ENCODE measurements at places on chromosomes 2 and 18.

DNA sequence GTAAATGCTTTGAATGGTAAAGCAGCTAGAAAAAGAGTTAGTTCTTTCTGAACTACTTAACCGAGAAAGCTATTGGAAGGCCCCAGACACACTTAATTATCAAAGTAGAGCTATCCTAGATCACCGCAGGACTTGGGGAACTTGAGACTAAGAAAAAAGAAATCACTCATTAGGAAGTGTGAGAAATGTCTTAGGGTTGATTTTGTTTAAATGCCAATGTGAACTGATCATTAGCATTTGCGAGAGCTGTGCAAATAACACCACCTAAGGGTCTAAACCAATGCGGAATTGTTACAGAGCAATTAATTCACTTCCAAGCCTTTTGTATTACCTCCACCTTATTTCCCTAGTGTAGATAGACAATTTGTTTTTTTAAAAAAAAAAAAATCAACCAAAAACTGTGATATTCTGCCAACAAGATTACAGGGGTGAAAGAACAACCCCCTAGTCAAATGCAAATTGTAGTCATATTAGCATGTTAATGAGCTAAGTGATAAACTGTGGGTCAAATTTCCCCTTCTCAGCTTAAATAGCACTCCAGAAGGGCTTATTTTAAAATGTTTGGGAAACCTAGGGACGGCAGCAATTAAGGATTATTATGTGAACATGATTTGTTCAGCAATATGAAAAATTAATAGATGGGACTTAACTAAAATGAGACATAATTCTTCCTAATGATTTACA is 246.2 kb upstream of the STON1 start:
- no peak for DNase-seq

DNA sequence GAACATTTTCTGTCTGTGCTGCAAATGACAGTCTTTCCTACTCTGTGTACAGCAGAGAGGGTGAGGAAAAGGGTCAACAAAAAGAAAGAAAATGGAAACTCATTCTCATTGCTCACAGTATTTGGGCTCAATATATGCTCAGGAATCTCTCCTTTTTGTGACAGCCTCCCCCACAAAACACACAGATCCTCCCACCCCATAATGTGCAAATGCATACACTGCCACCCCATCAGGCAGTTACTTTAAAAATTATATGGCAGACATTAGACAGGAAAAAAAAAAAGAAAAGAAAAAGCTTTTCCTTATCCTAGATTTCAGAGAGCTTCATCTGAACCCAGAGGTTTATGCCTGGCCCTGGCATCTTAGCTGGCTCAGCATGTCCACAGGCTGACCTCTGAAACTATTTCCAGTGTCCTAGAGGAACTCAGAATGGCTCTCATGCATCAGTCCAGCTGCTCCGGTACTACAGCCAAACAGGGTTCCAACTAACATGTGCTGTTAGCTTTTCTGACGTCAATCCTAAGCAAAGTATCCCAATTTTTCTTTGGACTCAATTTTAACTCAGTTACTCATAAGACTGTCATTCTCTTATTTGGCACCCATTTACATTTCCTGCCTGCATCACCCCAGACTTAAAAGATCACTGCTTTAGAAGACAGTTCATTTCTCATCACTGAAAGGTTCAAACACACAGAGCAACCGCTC is 105.9 kb downstream of the RBMS1 start:
- DNase-seq: peak; percentile 61

- DNase-seq: no peak
These were observed 176.2 kb downstream of the CALCRL start for GRCh38 chr2:187271825-187272224.

- DNase-seq: no peak
These were observed 8.9 kb upstream of the PGAP1 start for GRCh38 chr2:196935432-196935831.

- no peak for DNase-seq
These were observed 9.3 kb downstream of the XRCC5 start for GRCh38 chr2:216118474-216118873.

GRCh38 chr2:191889931-191890330 is 43.0 kb upstream of the CAVIN2 start:
- DNase-seq: no peak

DNA sequence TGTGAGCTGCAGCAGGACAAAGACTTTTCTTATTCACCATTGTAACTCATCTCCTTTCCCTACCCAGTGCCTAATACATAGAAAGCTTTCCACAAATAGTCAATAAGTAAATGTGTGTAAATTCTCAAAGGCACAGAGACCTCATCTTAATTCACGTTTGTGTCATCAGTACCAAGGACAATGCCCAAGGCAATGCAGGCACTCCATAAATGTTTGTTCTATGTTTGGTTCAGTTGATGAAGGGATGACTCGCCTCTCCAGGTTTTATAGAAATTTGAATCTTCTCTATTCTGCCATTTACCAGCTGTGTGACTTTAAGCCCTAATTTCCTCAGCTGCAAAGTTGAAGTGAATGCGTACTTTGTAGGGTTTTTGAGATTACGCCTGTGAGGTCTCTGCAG is 2.1 kb upstream of the MOGAT1 start:
- peak; percentile 23 for DNase-seq

GRCh38 chr2:150137338-150138069 is 350.0 kb downstream of the RND3 start:
- peak; percentile 84 for DNase-seq

GRCh38 chr2:63842149-63843061 is 709 bp downstream of the UGP2 start:
- DNase-seq: peak; percentile 70

DNA sequence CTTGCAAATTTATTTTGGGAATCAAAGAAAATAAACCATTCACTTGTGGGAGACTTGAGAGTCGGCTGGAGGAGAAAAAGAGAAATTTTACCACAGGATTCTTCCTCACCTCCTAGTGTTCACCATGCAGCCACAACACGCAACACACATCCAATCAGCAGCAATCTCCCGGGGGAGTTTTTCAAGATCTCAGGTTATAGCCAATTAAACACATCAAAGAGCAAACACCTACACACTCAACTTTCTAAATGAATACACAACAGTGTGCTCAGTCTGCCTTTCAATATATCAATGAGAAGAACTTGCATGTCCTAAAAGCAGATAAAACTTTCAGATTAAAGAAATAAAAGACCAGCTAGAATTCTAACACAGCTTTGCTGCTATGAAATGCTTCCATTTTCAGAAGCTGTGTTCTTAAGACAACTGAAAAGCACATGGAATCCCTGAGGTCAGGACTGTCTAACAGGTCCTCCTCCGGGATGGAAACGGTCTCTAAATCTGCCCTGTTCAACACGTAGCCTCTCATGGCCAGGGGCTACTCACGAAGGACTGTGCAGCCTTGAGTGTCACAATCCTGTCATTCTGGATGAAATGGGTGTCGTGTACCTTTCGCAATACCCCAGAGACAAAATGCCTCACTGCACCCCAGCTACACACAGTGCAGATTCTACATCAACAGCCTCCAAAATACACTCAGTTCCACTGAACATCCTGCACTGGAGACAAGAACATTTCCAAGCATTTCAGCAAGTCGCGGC is 84.2 kb downstream of the ZNF516 start:
- DNase-seq: no peak

DNA sequence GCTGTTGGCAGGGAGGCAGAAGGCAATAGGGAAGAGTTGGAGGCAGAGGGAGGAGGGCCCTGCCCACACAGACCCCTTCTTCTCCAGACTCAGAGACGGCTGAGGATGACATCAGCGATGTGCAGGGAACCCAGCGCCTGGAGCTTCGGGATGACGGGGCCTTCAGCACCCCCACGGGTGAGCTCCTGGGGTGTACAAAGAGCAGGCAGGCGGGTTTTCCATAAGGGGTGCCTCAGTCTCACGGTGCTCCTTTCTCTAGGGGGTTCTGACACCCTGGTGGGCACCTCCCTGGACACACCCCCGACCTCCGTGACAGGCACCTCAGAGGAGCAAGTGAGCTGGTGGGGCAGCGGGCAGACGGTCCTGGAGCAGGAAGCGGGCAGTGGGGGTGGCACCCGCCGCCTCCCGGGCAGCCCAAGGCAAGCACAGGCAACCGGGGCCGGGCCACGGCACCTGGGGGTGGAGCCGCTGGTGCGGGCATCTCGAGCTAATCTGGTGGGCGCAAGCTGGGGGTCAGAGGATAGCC is 10.0 kb downstream of the SPEG start:
- DNase-seq: no peak

DNA sequence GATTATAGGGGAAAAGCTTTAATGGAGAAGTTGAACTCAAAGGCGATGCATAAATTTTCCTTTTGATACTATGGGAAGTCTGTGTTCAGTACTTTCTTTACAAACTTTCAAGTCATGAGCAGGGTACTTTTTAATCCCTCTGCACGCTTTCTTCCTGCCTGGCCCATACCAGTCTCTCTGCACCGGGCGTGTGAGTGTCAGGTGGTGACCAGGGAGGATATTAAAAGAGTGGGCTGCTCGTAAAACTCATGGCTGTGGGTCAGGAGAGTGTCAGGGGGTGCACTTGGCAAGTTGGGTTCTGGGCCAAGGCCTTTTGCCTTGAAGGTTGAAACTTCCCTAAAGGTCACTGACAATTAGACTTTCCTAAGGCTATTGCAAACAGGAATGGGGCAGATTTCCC is 367.8 kb downstream of the GPD2 start:
- DNase-seq: no peak

GRCh38 chr2:236577481-236578410 is 8.1 kb downstream of the ACKR3 start:
- no peak for DNase-seq

DNA sequence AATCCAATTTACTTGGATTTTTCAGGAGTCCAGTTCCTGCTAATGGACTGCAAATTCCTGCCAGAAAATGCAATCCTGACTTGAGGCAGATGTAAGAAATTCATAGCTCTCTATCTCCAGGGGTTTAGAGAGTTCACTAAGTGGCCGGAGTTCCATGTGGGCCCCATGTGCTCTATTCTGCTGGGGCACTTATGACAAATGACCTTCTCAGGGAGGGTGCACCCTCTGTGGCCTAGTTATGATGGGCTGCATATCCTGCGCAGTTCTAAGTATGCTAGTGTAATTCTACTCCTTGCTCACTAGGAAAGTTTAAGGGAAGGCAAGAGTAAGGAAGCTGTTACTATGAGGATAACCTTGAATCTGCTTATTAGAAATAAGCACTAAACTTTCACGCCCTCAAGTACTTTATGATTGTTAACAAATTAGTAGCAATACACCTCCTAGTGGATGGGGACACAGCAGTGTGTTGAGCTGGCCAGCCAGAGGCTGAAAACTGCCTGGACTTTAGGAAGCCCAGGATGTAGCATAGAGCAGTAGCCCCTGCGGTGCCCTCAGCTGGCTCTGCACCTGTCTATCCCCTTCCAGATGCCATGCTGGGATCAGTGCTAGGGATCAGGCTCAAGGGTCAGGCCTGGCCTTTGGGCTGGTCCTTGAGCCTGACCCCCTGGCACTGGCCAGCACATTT is 14.4 kb downstream of the SMYD1 start:
- DNase-seq: no peak

GRCh38 chr2:195649629-195650190 is 7.3 kb upstream of the SLC39A10 start:
- no peak for DNase-seq

GRCh38 chr18:43158381-43158780 is 42.9 kb upstream of the RIT2 start:
- no peak for DNase-seq

DNA sequence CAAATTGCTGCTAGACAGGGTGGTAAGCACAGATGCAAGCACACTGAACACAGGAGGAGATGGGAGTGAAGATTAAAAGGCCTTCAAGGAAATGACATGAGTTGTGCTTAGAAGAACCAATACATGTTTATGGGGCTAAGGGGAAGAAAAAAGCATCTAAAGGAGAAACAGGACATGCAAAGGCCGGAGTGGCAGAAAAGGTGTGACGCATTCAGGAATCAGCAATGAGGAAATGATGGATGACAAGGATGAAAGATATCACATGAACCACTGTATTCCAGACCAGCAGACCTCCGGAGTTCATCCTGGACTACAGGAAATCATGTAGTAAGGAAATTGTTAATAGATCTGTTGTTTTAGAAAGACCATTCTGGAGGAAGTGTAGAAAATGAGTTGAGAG is 42.8 kb downstream of the PPP4R1 start:
- DNase-seq: no peak

- DNase-seq: no peak
These were observed 13.3 kb upstream of the IAH1 start for GRCh38 chr2:9461079-9461478.

DNA sequence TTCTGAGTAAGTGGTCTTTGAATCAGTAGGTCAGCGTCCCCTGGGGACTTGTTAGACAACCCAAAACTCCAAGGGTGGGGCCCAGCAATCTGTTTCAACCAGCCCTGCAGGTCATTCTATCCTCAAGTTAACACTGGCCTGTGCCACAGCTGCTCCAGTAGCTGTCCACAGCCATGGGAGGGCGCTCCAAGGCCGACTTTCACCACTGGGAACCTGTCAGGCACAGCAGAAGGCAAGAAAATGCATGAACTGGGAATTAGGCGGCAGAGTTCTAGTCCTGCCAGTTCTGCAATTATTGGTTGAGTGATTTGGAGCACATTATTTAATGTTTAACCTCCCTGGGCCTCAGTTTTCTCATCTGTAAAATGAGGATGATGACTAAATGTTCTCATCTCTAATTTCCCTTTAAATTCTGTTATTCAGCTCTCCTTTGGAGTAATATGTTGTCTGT is 17.4 kb upstream of the MRPL33 start:
- peak; percentile 87 for DNase-seq

DNA sequence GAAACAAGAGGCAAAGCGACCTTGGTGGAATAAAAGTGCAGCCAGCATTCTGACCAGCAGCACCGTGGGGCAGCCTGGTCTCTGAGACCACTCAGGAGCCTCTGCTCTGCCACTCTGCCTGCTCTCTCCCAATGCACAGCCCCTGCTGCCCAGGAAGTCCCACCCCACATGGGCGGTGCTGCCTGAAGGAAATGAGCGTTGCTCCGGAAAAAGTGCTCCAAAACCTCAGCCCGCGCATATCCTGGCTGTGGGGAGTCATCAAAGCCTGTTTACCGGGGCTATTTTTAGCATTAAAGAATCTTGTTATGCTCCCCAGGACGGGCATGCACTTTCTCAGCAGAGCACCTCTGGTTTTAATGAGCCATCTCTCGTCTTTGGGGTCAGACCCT is 54.5 kb downstream of the EPAS1 start:
- no peak for DNase-seq

GRCh38 chr2:15766303-15766861 is 174.0 kb upstream of the MYCN start:
- no peak for DNase-seq

- DNase-seq: no peak
These were observed 36.7 kb downstream of the AFF3 start for GRCh38 chr2:100105678-100106054.

- DNase-seq: peak; percentile 73
These were observed 387.6 kb downstream of the FIGN start for GRCh38 chr2:163347982-163348856.

DNA sequence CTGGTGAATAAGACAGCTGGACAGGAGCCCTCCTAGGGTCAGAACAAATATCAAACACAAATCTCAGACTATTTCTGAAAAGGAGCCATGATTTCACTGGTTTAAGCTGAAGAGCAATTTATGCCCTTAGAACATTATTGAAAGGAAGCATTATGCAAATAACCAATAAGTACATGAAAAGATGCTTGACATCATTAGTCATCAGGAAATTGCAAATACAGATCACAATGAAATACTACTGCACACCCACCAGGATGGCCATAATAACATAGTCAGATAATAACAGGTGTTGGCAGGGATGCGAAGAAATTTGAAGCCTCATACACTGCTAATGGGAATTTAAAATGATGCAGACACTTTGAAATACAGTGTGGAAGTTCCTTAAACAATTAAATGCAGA is 176.4 kb upstream of the RAB6C start:
- DNase-seq: no peak

- peak; percentile 35 for DNase-seq
These were observed 67.6 kb downstream of the FEZ2 start for GRCh38 chr2:36530178-36530982.

All from epithelial cell of esophagus (primary cell).